SIG-M5 (cell line): ENCODE measurements at places on chromosomes 4 and X.

DNA sequence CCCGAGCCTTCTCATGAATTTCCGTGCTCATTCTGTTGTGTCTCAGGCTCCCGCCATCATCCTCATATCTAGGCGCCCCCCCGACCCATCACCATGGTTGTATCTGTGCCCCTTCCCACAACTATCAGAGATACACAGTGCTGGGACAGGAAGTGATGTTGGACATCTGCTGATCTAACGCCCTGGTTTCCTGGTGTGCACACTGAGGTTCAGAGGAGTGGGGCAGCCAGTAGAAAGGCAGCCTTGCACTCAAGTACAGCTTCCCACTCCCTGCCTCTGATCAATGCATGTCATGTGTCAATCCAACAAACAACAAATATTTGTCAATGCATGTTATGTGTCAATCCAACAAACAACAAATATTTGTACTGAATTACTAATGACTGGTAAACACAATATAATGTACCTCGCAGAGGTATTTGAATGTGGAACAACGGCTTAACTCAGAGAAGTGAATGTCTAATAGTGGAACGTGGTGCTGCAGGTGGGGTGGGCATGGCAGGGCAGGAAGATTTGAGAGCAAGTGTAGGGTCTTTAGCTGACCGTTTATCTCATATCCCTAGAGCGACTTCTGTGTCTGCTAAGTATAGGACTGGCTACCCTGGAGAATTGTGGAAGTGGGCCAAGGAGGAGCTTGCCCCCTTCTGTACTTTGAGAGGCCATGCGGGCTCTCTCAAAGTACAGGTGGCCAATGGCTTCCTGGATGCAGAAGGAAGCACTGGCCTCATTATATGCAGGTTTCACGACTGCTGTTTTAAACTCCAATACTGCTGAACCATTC is 10.3 kb upstream of the SEL1L3 start:
- no peak for DNase-seq

DNA sequence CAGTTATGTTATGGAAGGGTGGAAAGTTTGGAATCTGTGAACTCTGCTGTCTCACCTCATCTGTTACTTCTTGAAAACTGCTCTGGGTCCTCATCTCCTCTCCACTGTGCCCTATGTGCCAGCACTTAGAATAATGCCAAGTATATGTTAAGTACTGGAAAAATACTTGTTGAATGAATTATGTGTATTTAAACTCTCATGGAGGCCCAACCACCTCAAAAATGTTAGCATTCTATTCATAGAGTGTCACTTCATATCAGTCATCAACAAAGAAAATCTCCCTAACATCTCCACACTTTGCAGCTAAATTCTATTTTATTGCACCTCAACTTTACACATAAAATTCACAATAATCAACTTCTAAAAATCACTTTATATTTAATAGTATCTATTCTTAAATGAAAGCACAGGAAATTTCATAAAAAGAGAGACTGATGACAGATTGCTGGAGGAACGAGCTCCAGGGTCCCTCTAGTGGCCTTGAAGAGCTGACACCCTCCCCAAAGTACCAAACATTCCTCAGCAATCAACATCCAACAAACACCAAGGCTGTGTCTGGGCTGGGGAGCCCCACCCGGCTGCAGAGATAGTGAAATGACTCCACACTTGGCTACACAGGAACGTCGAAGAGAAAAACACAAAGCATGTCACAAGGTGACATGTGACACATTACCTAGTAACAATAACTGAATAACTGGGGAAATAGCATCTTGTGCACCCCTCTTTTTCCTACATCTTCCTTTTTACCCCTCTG is 45.8 kb downstream of the SLC39A8 start:
- DNase-seq, result no peak

DNA sequence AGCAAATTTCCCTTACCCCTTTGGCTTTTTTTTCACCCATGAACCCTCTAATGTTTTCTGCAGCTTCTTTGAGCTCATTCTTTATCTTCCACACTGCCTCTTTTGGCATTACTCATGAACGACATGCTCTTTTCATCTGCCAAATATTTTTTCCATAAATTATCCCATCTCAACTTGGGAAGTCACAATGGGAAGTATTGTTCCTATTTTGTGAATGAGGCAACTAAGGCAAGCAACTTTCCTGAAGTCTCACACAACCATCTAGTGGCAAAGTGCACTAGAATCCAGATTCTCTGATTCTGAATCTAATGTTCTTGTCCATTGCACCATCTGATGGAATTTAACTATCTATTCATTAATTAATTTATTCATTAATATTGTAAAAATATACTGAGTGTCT is 625 bp downstream of the RTL9 start:
- no peak for DNase-seq

GRCh38 chr4:76488455-76488854 is 53.4 kb downstream of the SHROOM3 start:
- no peak for DNase-seq

- DNase-seq, result no peak
Observed at GRCh38 chrX:45381841-45382240, 181.2 kb upstream of the DIPK2B start.

- DNase-seq, result no peak
Observed at GRCh38 chrX:68428431-68428830, 4.9 kb downstream of the OPHN1 start.

DNA sequence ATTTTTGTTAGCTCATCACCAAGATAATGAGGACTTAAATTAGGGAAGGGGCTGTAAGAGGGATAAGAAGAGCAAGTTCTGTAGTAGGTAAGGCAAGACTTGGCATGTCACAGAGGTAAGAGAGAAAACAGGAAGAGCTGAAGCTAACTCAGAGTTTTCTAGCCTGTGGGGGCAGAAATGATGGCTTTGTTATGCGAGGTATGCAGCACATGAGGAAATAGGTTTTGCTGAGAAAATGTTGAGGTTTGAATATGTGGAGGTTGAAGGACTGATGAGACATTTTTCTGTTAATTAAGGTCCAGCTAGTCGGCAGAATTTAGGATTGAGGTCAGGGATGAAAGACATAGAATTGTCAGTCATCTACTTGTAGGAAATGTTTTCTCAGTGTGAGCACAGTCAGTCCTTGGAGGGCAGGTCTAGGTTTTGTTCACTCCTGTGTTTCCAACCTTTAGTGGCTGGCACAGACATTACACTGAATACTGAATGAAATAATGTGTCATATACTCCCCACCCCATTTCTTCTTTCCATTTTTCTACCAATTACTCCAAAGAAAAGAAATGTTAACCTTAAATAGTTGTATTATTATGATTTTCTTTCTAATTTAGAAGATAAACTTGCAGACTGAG is 154.0 kb upstream of the AADAT start:
- DNase-seq, result no peak

DNA sequence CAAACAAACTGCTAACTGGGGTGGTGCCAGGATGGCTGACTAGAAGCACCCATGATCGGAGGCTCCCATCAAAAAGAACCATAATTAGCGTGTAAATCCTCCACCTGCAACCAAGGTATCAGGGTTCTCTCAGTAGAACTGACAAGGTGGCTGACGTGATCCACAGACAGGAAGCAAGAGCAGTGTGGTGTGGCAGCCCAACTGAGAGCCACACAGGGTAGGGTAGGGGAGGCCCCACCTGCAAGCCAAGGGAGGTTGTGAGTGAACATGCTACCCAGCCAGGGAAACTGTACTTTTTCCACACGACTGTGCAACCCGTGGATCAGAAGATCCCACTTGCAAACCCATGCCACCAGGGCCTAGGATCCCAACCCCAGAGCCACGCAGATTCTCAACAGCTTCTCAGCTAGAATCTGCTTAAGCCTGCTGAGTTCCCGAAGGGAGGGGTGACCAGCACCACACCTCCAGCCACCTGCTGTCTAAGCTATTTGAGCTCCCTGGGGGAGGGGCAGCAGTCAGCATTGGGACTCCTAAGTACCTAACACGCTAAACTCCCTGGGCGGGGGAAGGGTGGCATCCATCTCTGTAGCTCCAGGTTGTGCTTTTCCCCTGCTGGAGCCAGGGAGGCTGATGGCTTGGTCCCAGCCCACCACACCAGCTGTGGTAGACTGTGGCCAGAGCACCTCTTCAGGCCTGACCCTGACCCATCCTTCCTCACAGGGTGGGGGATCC is 425.1 kb downstream of the GPM6A start:
- DNase-seq, result no peak

GRCh38 chr4:56622176-56622575 is 58.9 kb downstream of the HOPX start:
- DNase-seq, result no peak

DNA sequence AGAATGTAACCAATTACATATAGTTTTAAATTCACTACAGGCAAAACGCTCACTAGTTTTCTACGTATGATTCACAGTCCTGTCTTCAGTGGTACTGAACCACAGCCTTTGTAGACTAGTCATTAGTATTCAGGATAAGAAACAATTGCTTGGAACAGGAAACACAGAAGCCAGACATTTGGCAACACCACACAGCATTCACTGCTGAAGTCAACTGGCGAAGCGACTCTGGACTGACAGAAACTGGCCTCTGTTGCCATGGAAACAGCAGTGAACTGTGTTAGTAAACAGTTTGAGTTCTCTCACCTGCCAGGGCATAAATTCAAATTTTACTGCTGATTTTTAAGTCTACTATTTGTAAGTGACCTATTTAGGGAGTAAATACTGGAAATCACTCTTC is 57.6 kb downstream of the MAPK10 start:
- no peak for DNase-seq

DNA sequence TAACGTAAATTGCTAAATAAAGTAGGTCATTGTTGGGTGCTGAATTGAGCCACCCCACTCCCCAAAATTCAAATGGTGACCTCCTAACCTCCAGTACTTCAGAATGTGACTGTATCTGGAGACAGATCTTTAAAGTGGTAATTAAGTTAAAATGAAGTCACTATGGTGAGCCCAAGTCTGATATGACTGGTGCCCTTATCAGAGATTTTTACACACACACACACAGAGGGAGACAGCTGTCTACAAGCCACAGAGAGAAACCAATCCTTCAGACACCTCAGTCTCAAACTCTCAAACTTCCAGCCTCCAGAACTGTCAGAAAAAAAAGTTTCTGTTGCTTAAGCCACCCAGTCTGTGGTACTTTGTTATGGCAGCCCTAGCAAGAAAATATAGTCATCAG is 879.2 kb upstream of the INTU start:
- no peak for DNase-seq

GRCh38 chr4:123050018-123050417 is 127.6 kb upstream of the NUDT6 start:
- DNase-seq, result no peak

- no peak for DNase-seq
Observed at GRCh38 chr4:99763635-99764101, 53.0 kb upstream of the DAPP1 start.

DNA sequence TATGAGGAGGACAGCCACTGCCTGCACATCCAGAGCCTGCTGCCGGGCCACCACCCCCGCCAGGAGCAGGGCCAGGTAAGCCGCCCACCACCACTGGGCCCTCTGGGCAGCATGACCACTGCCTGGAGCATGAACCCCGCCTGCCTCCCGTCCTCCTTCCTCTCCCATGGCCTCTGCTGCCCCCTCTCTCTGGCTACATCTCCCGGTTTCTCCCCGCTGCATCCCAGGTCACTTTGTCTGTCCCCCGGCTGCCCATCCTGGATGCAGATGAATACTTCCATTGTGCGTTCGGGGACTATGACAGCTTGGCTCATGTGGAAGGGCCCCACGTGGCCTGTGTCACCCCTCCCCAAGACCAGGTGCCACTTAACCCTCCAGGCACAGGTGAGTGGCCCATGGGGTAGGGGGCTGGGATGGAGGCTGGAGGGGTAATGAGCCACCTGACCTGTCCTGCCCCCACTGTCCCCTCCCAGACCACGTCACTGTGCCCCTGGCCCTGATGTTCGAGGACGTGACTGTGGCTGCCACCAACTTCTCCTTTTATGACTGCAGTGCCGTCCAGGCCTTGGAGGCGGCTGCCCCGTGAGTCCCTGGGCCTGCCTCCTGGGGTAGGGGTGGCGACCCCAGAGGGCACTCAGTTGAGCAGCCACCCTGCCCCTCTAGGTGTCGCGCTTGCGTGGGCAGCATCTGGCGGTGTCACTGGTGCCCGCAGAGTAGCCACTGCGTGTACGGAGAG is 6.0 kb downstream of the PLXNB3 start:
- DNase-seq, result no peak

DNA sequence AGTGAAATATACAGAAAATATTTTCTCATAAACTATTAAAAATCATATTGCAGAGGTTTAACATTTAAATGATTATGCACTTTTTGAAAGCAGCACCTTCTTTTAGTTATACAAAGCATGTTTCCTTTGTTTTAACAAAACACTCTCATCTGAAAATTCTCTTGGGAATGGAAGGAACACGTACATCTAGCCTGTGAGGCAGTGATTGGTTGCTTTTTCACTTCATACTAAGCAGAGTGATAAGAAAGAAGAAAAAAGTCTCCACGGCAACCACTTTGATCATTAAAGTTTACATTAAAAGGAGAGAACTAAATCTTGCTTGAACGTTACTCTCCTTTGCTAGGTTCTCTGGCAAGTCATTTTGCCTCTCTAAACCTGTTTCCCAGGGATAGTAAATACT is 41.7 kb upstream of the H2AZ1 start:
- no peak for DNase-seq

DNA sequence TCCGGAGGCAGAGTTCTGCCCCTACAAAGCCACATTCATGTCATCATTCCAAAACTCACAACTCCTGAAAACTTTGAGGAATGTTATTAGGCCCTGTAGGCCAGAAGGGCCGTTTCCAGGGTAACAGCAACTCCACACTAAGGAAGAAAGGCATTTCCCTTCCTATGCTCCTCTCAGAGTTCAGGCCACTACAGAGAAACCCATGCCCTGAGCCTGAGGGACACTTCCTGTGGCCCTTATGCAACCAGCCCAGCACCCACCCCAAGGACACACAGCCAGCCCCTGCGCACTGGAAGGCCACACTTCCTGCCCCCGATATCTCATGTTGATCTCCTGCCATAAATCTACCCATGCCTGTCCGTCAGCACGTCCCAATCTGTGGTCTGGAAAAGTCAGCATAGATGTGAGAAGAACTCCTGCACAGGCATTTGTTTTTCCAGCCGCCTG is 289.3 kb downstream of the BCOR start:
- no peak for DNase-seq

DNA sequence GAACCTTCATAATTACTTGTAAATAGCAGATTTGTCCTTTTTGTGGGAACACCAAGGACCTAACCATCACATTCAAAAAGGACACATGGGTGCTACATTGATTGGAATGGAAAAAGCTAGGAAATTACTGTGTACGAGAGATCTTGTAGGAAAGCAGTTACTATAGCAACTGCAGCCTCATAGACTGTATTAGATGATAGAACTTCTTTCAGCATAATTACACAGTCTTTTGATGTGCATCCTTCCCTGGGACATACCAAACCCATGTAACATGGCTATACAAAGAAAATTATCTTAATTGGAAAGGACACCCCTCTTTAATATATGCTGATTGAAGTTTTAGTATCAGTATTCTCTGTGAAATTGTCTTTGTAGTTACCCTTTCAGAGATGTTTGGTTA is 130.7 kb upstream of the CTSO start:
- DNase-seq, result no peak

- DNase-seq, result no peak
Observed at GRCh38 chr4:61374447-61374891, 174.3 kb downstream of the ADGRL3 start.

- no peak for DNase-seq
Observed at GRCh38 chrX:67563469-67564448, 19.9 kb downstream of the AR start.
